CD4-positive, alpha-beta T cell treated with Interleukin-4 for 4 hours (primary cell): ENCODE measurements at places on chromosomes 5 and 9.

DNA sequence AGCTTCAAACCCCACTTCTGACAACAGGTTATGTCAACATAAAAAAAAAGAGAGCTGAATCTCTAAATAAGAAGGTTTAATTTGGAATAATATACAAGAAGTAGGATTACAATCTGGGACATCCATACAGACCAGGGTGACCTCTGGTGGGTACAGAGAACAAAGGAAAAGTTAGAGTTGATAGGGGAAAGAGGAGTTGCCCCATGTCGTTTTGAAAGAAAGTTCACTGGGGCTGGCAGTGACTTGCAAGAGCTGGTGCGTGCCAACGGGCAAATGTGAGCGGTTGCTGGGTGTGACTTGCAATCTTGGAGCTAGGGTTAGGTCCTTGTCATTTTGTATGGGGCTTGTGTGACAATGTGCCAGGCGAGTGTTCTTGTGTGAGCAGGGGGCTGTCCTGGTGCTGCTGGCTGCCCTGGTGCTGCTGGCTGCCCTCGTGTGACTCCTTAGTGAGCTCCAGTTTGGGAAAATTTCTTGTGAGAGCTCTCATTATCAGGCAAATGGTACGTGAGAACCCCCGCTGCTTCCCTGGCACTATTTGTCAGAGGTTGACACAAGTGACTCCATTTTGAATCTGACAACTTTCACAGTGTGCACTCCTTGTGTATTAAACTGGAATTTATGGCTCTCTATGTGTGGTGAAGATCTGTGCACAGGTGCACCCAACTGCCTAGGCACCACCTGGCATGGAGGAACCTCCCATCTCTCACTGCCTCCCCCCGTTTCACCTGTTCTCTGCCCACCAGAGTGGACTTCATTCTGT is 69.8 kb downstream of the UBE2QL1 start:
- DNase-seq = no peak

GRCh38 chr9:121455527-121456239 is 44.0 kb downstream of the GGTA1 start:
- no peak for DNase-seq

GRCh38 chr9:85089188-85089969 is 419.9 kb downstream of the NTRK2 start:
- DNase-seq = no peak

GRCh38 chr5:125715216-125715615 is 708.0 kb upstream of the GRAMD2B start:
- DNase-seq = no peak

- DNase-seq = no peak
These were observed 31.0 kb upstream of the RPS23 start for GRCh38 chr5:82309091-82309531.

DNA sequence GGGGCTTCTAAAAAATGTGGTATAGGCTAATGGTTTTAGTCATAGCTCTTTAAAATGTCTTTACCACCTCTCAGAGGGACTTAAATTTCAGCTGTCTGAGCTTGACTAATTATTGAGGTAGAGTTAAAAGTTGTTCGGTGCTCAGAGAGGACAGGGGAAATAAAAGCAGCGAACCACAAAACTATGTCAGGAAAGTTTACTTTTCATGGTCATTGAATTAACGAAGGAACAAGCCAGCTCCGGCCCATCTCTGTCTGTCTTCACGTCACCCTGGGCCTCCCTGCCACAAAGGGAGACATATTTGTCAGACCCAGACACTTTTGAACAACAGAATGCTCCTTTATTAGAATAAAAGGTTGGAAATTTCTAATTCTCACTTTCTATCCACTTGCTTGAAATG is 98.8 kb upstream of the EFNA5 start:
- no peak for DNase-seq

DNA sequence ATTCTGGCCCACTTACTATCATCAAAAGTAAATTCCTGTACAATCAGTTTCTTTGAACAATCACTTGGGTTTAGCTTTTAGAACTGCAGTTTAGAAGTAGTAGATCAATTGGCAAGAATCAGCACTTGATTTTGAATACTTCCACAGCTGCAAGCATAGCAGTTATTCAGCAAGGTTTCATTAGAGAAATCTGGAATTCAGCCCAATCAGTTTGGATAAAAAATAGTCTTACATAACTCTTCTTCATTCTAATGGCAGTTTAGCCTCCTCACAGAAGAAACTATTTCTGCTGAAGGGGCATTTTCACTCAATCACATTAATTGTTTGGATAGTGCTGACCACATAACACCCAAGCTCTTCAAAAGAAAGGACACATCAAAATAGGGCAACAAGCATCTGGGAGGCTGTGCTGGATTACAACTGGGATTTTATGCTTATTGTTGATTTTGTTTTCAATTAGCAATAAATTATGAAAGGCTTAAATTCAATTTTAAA is 336.2 kb upstream of the PDE4D start:
- no peak for DNase-seq

DNA sequence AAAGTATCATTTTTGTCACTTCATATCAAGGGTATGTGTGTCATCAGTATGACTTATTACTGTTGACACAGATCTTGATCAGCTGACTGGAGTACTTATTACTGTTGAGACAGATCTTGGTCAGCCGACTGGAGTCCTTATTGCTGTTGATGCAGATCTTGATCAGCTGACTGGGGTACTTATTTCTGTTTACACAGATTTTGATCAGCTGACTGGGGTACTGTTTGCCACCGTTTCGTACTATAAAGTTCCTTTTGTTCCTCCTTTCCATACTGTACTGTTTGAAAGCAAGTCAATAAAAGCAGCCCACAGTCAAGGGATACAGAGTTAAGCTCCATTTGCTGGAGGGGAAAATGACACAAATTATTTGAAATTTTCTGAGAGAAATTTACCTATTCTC is 347.3 kb downstream of the CDH12 start:
- no peak for DNase-seq

GRCh38 chr5:179110528-179110927 is 50.4 kb downstream of the ZNF354C start:
- no peak for DNase-seq

DNA sequence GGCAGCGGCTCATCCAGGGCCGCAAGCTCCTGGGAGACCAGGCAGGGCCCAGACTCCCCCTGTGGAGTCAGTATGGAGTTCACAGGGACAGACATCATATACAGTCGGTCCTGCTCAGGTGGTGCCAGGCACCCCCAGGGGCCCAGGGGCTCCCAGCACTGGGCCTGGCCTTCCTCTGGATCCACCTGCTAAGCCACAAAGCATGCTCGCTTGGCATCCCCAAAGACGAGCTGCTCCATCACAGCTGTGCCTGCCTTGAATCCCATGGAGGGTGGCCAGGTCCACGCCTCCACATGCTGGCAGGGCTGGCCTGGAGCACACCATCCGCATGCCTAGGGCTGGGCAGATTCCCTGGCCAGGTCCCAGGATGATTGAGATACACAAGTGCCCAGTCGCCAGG is 4.6 kb downstream of the BICD2 start:
- no peak for DNase-seq

DNA sequence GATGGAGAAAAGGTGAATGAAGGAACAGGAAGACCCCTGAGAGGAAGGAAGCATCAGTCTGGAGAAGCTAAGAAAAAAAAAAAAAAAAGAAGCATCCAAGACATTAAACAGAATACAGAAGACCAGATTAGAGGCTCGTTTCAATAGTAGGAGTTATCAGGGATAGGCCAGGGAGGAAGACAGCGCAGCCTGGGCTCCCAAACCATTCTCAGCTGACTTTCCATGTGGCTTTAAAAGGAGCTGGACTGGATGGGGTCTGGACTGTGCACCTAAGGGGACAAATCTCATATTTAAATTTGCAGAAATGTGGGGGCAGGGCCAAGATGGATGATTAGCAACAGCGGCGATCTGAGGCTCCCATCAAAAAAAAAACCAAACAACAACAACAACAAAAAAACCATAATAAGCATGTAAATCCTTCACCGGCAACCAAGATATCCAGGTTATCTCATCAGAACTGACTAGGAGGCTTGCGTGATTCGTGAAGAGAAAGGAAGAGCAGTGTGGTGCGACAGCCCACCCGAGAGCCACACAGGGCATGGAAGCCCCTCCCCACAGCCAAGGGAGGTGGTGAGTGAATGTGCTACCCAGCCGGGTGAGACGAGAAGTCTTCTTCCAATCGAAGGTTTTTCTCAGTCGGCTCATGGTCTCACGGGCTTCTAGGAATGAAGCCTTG is 114.9 kb upstream of the ADAMTS16 start:
- DNase-seq = no peak

DNA sequence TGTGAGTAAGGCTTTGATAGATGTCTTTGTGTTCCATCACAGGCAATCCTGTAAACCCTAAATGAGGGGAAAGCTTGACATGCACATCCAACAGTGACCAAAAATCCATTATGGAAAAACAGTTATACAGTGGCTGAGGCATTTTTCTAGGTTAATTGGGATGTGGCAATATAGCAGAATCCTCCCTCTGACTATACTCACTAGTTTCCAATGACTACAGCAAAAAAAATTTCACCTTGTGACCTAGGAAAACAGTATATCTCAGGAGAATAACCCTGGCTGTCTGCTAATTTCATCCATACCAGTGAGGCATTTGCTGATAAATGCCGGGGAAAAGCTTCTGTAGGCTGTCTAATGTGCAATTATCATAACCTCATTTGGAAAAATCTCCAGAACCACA is 49.9 kb upstream of the SNCAIP start:
- DNase-seq = no peak

GRCh38 chr9:32992595-32993238 is 8.7 kb downstream of the APTX start:
- DNase-seq = no peak

DNA sequence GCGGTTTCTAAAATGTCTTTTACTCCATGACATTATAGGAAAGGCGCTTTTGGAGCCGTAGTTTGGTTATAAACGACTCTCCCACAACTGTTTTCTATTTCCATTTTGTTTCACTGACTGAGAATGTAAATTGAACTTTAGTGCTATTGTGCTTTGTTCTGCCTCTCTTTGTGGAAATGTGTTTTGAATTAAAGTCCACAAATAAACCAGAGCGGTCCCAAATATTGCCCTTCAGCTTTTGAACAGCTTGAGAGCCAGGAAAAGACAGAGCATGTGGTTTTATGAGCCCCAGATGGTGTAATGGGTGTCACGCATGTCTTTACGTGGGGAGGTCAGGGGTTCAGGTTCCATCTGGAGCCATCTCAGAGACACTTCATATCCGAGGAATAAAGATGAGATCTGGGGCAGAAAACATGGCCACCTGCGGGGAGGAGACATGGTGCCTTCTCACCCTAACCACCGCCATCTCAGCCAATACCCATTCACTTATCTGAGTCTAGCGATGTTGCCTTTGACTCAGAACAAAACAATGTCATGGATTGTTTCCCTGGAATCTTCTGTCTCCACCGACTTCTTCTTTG is 42.5 kb upstream of the ROR2 start:
- no peak for DNase-seq

- no peak for DNase-seq
These were observed 360.0 kb downstream of the GLIS3 start for GRCh38 chr9:3939820-3940219.

DNA sequence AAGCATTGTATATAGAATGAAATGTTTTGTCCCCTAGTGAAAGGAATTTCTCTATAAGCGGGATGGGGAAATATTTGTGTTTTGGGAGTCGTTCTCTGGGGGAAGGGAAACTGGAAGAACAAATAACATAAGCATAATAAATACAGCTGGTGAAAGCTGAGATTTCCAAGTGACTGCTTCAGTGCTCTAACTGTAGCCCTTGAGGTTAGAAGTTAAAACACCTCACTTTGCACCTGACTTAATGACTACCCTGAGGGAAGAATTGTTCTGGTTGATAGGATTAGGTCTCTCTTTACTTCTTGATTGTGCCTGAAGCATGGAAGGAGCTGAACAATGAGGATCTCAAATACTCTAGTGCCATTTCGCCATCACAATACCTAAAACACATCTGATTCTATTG is 307.4 kb downstream of the MAN2A1 start:
- DNase-seq = no peak

DNA sequence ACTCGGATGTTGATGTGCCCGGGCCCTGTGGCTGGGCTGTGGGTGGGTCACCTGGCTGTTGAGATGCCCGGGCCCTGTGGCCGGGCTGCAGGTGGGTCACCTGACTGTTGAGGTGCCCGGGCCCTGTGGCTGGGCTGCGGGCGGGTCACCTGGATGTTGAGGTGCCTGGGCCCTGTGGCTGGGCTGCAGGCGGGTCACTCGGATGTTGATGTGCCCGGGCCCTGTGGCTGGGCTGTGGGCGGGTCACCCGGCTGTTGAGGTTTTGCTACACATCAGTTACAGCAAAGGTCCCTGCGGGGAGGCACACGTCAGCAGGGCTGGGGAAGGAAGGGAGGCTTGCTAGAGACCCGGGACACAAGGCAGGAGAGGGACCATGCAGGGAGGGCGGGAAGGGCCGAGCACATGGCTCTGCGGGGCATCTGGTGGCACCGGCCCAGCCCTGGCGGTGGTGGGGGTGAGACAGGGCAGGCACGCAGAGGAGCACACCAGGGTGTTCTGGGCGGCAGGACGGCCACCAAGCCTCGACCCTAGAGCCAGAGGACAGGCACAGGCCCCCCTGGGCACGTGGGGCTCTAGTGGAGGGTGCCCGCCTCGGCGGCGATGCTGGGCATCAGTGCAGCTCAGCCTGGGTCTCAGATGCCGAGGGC is 35.4 kb downstream of the PNPLA7 start:
- DNase-seq = no peak

DNA sequence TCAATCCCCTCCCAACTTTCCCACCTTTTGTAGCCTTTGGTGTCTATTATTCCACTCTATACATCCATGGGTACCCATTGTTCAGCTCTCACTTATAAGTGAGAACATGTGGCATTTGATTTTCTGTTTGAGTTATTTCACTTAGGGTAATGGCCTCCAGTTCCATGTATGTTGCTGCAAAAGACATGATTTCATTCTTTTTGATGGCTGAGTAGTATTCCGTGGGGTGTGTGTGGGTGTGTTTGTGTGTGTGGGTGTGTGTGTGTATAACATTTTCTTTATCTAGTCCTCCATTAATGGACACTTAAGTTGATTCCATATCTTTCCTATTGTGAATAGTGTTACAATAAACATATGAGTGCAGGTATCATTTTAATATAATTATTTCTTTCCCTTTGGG is 157.5 kb upstream of the FSTL4 start:
- no peak for DNase-seq

GRCh38 chr9:135249191-135249590 is 161.7 kb downstream of the OLFM1 start:
- no peak for DNase-seq

DNA sequence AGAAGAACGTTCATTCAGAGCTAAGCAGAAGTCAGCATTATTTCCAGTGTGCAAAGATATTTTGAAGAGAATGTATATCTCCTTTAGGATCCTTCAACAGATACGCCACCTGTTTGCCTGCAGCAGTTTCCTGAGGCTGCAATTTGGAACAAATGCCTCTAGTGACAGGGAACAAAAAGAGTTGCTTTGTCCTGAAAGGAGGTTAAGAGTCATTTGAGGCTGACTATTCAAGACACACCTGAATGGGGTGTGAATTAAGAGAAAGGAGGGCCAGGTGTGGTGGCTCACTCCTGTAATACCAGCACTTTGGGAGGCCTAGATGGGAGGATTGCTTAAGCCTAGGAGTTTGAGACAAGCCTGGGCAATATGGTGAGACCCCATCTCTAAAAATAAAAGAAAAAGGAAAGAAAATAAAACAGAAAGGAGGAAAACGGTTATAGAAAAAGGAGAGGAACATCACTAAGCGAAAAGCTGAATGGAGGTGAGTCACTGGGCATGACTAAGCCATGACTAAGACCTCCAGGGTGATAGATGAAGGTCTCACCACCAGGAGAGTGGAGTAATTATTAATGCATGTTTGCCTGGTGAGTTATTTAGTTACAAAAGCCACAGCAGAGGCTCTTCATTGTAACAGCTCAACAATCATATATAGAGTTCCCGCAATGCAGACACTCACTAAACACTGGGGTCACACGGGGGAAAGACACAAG is 255.2 kb upstream of the TNC start:
- no peak for DNase-seq
